ENCODE measurements at places on chromosomes 12 and 14. TPM values are rescaled to one million over a fixed set of nuclear protein-coding genes. Genes with fewer than 3 reads are reported as not detected.

DNA sequence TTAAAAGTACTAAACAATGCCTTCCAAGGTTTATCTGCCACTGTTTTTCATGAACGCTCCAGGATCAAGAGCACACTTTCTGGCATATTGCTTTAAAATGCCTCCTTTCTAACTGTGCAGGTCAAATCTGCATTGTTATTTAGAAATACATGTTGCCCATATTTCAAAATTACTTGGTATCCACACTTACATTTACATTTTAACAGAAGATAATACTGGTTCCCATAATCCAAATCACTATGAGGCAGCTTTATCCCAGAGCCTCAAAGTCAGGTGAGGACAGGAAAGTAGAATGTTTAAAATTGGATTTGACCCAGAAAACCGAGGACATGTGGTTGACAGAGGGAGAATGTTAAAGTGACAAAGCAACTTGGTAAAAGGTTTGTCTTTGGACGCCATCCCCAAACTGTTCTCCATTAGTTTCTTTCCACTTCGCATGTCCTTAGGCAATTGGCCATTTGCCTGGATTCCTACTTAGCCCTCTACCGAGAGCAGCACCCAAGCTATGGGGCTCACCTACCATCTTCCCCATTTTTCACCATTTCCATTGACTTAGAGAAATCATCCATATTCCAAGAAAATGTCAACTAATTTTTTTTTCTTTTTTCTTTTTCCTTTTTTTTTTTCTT lies 353.0 kb downstream of the PAWR start:
- DNase-seq = no peak

- no peak for DNase-seq
These were observed 13.4 kb downstream of the NCAPD2 start for GRCh38 chr12:6507102-6507998.

DNA sequence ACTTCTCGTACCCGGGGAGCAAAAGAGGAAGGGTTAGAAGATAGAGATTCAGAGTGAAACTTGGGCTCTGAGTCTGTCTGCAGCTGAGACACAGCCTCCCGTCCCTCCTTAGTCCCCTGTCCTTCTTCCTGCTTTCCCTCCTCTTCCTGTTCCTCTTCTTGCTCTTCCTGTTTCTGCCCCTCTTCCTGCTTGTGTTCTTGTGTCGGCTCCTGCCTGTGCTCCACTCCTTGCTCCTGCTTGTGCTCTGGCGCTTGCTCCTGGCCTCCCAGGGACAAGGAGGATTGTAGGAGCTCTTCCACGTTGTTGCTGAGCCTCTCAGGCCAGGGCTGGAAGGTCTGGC lies 3.0 kb downstream of the ACRBP start:
- no peak for DNase-seq

DNA sequence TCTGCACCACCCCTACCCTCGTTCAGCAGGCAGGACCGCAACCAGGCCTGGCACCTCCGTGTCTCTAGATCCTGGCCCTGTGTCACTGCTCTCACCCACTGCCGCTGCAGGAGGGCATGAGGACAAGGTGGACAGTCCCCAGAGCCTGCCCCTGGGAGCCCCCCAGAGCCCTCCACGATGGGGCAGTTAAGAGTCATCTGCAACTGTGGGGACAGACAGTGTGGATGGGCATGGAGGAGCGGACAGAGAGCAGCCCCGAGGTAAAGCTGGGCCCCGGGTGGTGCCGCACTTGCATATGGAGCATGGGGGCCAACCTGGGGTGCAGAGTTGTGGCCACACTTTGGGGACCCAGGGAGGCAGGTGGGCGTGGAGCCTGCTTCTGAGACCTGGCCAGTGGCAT lies 905.1 kb upstream of the USP15 start:
- no peak for DNase-seq

GRCh38 chr14:32381869-32382268 lies 52.8 kb downstream of the AKAP6 start:
- DNase-seq = no peak

DNA sequence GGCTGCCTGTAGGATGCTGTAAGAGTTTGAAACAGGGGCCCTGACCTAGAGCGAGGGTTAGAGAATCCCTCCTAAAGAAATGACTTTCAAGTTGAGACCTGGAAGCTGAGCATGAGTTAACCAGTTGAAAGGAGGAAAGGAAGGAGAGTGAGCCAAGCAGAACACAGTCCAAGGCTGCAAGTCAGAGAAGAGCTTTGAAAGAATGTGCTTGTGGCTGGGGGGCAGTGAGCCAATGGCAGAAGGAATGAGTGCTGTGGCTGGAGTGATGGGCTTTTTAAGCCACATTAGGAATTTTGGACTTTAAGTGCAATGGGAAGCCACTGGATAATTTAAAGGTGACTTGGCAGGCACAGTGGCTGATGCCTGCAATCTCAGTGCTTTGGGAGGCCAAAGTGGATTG lies 18.1 kb downstream of the CDKN1B start:
- no peak for DNase-seq

The SERPINA10 gene
- total RNA-seq = not detected

The SLC25A21 gene
- 0.49 TPM for total RNA-seq

DNA sequence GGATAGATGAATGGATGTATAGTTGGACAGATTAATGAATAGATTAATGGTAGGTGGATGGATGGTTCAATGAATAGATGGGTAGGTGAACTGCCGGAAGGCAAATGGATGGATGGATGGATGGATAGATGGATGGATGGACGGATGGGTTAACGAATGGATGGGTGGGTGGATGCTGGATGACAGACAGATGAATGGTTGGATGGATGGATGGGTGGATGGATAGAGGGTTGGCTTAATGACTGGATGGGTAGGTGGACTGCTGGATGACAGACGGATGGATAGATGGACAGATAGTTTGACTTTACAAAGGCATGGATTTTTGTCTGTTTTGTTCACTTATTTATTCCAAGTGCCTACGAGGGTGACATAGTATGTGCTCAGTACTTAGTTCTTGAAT lies 64.4 kb downstream of the WSCD2 start:
- no peak for DNase-seq

The LGR5 gene
- total RNA-seq = 2.7 TPM

GRCh38 chr14:100384819-100385813 lies 62.0 kb downstream of the SLC25A47 start:
- DNase-seq = no peak

- DNase-seq = no peak
These were observed 2.8 kb upstream of the DCN start for GRCh38 chr12:91185421-91185820.

The LRFN5 gene
- total RNA-seq = 197 TPM

The P2RX7 gene
- 8.6 TPM for total RNA-seq

The IFI27 gene
- total RNA-seq = 209 TPM

DNA sequence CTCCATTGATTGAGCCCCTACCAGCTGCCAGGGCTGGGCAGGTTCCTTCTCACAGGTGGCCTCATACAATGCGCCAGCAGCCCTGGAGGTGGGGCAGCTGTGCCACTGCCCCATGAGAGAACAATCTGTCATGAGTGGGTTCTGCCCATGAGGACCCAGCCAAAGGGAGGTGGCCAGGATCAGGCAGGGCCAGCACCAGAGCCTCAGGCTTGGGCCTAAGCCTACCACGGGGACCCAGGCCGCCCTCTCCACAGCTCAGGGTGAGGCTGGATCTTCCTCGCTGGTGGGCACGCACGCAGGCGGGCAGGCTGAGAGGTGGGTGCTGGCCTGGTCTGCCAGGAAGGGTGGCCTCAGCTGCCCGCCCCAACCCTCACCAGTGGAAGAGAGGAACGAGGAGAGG lies 110.7 kb downstream of the KIF26A start:
- DNase-seq = no peak

DNA sequence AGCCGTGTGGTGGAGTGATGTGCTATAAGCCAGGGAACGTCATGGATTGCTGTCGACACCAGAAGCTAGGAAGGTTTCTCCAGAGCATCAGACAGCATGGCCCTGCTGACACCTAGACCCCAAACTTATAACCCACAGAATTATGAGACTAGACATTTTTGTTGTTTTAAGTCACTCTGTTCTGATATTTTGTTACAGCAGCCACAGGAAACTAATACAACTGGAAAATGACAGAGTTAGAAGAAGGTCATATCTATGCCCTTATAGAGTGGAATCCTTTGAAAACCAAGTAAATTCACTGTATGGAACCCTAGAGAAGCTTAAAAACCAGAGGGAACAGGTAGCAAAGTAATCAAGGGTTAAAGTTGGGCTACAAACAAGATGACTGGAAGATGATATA lies 42.5 kb downstream of the SPTLC2 start:
- DNase-seq = no peak

DNA sequence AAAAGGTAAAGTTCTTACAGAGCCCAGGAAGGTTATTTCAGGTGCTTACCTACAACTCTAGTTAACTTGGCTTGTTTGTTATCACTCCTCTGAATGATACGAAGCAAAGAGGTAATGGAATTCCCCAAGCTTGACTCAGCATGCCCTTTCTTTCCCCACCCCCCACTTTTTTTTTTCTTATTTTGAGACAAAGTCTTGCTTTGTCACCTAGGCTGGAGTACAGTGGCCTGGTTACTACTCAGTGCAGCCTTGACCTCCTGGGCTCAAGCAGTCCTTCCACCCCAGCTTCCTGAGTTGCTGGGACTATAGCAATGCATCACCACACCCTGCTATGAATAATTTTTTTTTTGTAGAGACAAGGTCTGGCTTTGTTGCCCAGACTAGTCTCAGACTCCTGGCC lies 17.1 kb upstream of the YBX3 start:
- no peak for DNase-seq

DNA sequence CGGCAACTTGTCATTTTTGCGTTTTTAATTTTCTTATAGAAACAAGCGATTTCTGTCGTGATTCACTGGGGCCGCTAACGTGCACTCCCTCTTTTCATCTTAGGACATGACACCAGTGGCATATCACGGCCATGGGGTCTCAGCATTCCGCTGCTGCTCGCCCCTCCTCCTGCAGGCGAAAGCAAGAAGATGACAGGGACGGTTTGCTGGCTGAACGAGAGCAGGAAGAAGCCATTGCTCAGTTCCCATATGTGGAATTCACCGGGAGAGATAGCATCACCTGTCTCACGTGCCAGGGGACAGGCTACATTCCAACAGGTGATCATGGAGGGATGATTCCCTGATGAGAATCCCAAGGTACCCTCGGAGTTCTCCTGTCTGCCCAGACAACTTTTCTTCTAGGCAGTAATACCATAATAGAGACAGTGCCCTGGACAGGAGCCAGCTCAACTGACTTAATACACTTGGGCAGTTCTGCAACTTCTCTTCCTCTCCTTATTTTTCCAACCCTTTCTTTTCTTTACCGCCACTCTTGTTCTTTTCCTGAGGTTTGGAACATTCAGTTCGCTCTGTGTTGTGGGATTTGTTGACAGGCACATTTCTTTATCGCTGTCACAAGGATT lies 821 bp downstream of the TMEM106C start:
- DNase-seq = no peak

The ANKS1B gene
- 11.5 TPM for total RNA-seq

The DPPA3 gene
- not detected for total RNA-seq

The NYNRIN gene
- 14.7 TPM for total RNA-seq

The GYS2 gene
- 0.98 TPM for total RNA-seq

The GNG2 gene
- 12.8 TPM for total RNA-seq

DNA sequence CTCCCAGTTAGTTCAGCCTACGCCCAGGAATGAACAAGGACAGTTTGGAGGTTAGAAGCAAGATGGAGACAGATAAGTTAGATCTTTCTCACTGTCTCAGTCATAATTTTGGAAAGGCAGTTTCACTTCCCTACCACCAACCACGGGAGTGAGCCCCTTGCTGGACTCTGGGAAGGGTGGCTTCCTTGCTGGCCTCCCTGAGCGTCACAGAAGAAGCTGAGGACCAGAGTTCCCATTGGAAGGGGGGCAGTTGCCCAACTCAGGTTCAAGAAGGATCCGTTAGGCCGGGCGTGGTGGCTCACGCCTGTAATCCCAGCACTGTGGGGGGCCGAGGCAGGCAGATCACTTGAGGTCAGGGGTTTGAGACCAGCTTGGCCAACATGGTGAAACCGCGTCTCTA lies 106.2 kb upstream of the MAX start:
- DNase-seq = no peak

- DNase-seq = no peak
These were observed 35.3 kb downstream of the ETV6 start for GRCh38 chr12:11684811-11685210.

The CLEC7A gene
- total RNA-seq = 7.9 TPM

The CLEC1B gene
- not detected for total RNA-seq

The ZFHX2 gene
- 0.74 TPM for total RNA-seq

- no peak for DNase-seq
These were observed 48.4 kb downstream of the MYRFL start for GRCh38 chr12:69873429-69873828.

The SDR39U1 gene
- total RNA-seq = 43.2 TPM

- no peak for DNase-seq
These were observed 19.3 kb downstream of the TAS2R50 start for GRCh38 chr12:10967409-10967808.

- no peak for DNase-seq
These were observed 746.2 kb upstream of the USP15 start for GRCh38 chr12:61514016-61514415.

The GRIP1 gene
- 4.2 TPM for total RNA-seq

The MARCHF9 gene
- total RNA-seq = 8.3 TPM

DNA sequence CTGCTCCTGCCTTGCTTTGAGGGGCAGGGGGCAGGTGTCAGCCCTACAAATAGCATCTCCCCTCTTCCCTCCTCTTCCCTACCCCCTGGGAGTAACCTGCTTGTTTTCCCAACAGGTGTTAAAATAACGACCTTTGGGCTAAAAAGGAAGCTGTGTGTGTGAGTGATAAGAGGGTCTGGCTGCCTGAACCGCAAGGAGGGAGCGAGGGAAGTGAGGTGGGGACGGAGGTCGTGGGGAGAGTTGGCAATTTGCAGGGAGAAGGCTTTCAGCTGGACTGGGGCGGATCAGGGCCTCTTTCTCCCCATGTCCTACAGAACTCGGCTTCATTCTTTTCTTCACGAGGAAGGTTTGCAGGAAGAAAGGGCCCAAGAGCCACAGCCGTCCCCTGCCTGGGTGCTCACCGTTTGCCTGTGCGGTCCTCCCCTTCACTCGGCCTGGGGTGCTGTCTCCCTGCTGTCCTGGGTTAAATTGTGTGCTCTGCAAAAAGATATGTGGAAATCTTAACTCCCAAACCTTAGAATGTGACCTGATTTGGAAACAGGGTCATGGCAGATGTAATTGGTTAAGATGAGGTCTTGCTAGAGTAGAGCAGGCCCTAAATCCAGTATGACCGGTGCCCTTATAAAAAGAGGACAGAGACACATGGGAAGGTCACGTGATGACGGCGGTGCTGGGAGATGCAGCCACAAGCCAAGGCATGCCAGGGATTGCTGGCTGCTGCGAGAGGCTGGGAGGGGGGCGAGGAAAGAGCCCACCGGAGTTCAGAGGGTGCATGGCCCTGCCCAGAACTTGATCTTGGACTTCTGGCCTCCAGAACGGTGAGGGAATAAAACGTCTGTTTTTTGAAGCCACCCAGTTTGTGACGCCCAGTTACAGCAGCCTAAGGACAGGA lies 38.7 kb upstream of the NCOR2 start:
- DNase-seq = no peak

- DNase-seq = no peak
These were observed 81.6 kb upstream of the DCN start for GRCh38 chr12:91264178-91264577.

The AKAP3 gene
- total RNA-seq = not detected

- DNase-seq = no peak
These were observed 19.7 kb downstream of the SPTB start for GRCh38 chr14:64860039-64860438.

The OTOGL gene
- total RNA-seq = under 0.01 TPM
